ENCODE measurements at places on chromosomes 4 and X.

- no peak for DNase-seq
These were observed 13.7 kb downstream of the NEIL3 start for GRCh38 chr4:177323416-177323815.

GRCh38 chrX:136694431-136695087, 46.6 kb downstream of the CD40LG start:
- DNase-seq, result peak; percentile 2

GRCh38 chr4:119087121-119087520, 48.5 kb upstream of the MYOZ2 start:
- DNase-seq, result no peak

DNA sequence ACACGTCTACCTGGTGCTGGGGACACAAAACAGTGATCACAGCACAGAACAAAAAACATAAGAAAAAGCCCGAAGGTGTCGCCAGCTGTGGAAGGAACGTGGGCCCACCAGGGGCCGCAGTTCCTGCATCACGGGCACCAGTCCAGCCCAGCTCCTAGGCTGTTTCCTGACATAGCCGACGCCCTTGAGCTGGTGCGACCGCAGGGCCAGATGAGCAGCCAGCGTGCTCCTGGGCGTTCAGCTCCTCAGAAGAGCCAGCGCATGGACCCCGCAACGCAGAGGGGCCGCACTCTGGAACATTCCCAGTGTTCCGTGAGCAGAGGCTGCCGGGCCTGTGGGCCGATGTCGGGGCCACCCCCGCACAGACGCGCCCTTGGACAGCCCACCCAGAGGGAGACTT, 44.1 kb downstream of the GAK start:
- no peak for DNase-seq

- DNase-seq, result no peak
These were observed 17.7 kb upstream of the LAMP2 start for GRCh38 chrX:120486786-120487185.

GRCh38 chr4:37946503-37947179, 13.6 kb upstream of the PTTG2 start:
- DNase-seq, result no peak

GRCh38 chrX:56800307-56800706, 71.3 kb downstream of the NBDY start:
- no peak for DNase-seq

GRCh38 chrX:38105216-38105725, 98.9 kb downstream of the SYTL5 start:
- DNase-seq, result no peak

- no peak for DNase-seq
These were observed 378.5 kb downstream of the FAT4 start for GRCh38 chr4:125693228-125693627.

GRCh38 chr4:25246680-25247611, 13.1 kb downstream of the PI4K2B start:
- DNase-seq, result no peak

- DNase-seq, result no peak
These were observed 1.3 kb upstream of the SEPSECS start for GRCh38 chr4:25161593-25161950.

DNA sequence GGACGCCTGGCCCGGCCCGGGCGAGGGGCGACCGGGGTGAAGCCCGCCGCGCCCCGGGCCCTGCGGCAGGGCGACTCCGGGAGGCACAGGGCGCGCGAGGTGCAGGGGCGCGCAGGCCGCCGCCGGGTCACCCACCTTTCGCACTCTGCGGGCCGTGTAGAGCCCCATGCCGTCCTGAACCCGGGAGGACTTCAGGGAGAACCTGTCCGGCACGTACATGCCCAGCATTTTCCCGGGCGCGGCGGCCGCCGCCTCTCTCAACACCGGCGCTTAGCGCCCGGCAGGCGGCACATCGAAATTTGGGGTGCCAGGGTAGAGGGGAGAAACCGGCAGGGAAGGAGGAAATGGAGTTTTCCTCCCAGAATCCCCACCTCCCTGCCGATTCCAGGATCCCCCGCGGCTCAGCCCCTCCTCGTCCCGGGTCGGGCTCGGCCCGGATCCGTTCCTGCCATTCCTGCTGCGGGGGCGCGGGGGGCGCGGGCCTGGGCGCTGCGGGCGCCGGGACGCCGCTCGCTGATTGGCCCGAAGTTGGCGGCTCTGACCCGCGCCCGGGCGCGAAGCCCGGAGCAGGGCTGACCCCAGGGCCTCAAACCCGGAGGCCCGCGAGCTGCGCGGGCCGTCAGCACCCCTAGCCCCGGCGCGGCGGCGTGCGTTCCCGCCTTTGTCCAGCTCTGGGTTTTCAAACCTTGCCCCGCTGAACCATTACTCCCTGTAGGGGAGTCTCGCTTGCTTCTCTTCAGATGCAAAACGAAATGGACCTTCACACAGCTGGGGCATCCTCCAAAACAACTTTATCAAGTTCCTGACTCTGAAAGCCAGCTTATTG, at the start of gene PRDM5:
Gene PRDM5, minus strand, starts transcription at position 346 of the 826 bp plus-strand sequence. Its CDS starts 118 bp downstream, at position 228.
- DNase-seq, result no peak

DNA sequence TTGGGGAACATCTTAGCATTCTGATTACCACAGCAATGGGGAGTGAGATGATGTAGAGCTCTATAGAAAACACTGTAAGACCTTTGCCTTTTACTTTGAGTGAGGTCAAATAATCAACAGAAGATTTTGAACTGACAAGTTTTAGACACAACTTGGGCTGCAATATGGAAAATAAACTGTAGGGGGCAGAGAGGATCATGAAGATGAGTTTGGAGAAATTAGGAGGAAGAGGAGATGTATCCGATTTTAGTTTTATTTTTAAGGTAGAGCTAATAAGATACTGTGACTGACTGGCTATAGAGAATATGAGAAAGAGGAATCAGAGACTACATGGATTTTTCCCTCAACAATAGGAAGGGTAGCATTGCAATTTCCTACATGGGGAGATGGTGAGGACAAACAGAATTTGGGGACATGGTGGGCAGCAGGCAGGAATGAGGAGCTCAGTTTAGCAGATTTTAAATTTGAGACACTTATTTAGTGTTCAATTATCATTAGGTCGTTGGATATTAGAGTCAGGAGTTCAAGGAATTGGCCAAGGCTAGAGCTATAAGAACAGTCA, 563.1 kb downstream of the INPP4B start:
- no peak for DNase-seq

DNA sequence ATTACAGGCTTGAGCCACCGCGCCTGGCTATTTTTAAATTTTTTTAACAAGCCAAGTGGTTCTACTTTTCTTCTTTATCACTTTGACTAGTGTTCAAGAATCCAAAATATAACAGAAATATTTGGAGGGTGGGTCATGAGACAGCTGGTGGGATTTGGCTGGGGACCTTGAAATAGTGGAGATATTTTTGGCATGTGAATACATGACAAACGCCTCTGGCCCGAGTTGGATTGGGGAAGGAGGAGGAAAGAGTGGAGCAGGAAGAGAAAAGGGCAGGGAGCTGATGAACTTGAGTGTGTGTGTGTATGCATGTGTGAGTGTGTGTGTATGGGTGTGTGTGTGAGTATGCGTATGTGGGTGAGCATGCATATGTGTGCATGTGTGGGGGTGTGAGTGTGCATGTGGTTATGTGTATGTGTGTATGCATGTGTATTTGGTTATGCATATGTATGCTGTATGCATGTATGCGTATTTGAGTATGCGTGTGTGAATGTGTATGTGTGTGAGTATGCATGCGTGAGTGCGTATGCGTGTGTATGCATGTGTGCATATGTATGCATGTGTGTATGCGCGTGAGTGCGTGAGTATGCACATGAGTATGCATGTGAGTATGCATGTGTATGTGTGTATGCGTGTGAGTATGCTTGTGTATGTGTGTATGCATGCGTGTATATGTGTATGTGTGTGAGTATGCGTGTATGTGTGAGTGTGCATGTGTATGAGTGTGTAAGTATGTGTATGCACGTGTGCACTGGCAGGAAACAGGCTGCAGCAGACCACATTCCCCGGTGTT, 49.6 kb downstream of the JADE1 start:
- no peak for DNase-seq

GRCh38 chr4:13584481-13584880, 40.2 kb upstream of the NKX3-2 start:
- DNase-seq, result no peak

DNA sequence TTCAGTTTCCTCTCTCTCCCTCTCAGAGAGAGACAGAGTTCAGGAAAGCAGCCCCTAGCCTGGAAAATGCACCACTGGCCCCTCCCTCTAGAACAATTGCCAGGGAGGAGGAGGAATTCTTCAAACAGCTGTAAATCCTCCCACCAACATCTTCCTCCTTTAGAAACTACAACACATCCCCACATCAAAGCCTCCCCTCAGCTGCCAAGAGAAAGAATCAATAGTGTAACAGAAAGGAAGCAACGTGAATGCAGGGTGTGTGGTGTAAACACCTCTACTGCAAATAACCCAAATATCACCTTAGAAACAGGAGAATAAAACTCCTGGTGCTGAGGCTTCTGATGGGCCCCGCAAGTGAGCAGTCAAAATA, 249.9 kb upstream of the GATB start:
- DNase-seq, result no peak

DNA sequence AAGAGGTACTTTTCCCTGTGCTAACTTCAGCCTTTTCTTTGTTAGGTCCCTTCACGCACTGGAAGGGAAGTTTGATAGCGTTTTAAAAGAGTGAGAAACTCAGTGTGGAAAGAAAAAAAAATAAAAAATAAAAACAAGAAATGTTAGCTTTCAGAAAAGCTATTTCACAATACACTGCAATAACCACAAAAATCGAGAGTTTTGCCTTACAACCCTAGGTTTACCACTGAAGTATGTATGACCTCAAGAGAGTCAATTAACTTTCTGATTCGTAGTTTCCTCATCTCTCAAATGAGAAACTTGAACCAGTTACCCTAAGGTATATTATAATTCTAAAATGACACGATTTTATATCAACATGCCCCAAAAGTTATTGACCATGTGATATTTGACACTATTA, 93.9 kb upstream of the JADE1 start:
- no peak for DNase-seq

GRCh38 chr4:169137558-169137920, 127.5 kb upstream of the CBR4 start:
- no peak for DNase-seq

- DNase-seq, result no peak
These were observed 26.0 kb downstream of the AMTN start for GRCh38 chr4:70544279-70544868.

GRCh38 chr4:77235289-77235854, 78.4 kb downstream of the CCNG2 start:
- DNase-seq, result no peak

DNA sequence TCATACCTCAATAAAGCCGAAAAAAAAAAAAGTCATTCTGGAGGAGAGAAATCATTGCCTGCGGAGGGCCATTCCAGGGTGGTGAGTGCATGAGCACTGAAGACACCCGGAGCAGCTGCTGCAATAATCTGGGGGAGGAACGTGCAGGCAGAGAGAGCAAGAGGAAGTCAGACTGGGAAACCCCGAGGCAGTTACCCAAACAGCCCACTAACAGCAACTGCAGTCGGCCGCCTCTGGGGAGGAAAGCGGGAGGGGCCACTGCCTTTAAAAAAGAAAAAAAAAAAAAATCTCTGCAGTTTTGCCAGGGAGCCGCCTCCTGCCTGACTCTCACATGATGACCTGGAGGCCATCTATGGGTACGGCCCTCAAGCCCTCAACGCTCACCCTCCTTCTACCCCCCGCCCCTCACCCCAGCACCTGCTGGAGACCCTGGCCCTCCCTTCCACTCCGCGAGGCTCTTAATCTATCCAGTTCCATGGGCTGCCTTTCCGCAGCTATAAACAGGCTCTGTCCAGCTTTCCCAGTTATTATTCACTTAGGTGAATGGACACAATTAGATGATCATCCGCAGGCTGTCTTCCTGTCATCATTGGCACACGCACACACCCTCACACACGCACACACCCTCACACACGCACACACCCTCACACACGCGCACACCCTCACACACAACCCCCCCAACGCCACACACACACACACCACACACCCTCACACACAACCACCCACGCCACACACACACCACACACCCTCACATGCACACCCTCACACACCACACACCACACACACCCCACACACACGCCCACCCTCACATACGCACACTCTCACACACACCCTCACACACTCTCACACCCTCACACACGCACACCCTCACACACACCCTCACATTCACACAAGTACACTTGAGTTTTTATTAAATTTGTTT, 3.4 kb upstream of the AVPR2 start:
- no peak for DNase-seq

DNA sequence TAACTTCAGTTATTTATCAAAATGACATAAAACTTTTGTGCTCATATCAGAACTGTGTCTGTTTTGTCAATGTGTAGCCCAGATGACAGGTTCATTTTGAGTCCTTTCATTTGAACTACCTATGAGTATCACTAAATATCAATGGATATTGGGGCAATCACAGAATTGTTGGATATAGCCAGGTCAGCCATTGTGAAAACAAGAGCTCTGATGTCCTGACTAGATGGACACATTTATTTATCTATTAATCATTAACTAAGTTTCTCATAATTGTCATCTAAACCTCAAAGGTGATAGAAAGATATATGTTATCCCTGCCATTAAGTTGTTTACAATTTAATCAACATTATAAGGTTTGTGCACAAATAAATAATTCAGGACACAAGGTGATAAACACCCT, 638.3 kb upstream of the GRIA3 start:
- no peak for DNase-seq

GRCh38 chr4:117134386-117134785, 49.0 kb upstream of the TRAM1L1 start:
- no peak for DNase-seq

DNA sequence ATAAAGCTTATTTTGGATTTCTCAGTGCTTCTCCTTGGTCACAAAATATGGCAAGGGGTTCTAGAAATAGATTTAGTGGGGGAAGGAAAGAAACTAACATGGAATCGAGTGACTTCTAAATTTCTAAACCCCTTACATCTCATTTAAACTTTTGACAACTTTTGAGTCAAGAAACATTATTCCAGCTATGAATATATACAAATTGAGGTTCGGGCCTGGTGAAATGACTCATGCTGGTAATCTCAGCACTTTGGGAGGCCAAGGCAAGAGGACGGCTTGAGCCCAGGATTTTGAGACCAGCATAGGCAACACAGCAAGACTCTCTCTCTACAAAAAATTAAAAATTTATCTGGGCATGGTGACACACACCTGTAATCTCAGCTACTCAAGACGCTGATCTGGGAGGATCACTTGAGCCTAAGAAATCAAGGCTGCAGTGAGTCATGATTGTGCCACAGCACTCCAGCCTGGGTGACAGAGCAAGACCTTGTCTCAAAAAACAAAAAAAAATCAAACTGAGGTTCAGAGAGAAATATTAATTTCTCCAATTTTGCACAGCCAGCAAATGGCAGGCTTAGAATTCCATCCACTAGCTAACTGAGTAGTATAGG, 99.8 kb downstream of the ANXA3 start:
- no peak for DNase-seq
